ENCODE measurements at places on chromosomes 1 and 21.

DNA sequence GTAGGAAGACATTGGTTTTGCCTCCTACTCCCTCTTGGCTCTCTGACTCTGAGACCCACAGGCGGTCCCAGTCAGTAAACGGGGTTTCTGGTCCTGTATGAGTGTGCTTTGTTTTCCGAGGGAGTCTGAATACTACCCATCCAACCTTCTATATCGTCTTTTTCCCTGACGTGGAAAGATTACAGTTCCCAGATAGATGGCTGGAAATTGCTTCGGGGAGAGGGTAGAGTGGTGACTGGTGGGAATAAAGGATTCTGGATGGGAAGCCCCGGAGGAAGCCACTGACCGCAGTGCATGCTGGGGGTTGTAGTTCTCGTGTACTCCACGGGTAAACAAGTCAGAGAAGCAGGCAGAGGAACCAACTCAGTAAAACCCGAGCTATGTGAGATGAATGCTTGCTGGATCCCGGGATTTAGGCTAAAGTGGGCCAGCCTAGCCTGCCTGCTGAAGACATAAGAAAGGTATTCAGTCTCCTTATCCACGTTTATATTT, 66.2 kb upstream of the IRF2BP2 start:
- peak; percentile 46 for DNase-seq

GRCh38 chr1:176879784-176880620, 284.5 kb downstream of the ASTN1 start:
- DNase-seq, result no peak

GRCh38 chr21:44303490-44303981, 3.7 kb downstream of the PFKL start:
- DNase-seq, result no peak

GRCh38 chr21:37855271-37855646, 61.0 kb downstream of the KCNJ6 start:
- no peak for DNase-seq

GRCh38 chr1:209875515-209875914, 47.7 kb downstream of the UTP25 start:
- peak; percentile 55 for DNase-seq

DNA sequence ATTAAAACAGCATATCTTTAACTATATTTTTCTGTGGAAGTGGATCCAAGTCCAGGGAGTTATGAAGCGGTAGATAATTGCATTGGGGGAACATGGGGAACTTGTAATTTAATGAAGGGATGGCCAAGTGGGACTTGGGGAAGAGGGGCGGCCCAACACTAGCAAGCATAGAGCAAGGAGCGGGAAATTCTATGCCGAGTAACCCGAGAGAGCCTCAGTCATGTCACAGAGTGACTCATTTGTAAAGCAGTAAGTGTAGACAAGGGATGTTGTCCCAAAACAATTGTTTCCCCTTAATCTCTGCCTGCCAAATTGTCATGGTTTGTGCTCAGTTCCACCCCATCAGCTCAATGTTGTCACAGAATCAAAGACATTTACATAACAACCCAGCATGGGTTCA, 620.1 kb downstream of the AJAP1 start:
- no peak for DNase-seq

GRCh38 chr1:195851016-195851601, 757.1 kb downstream of the KCNT2 start:
- no peak for DNase-seq

- DNase-seq, result no peak
Observed at GRCh38 chr1:9520411-9520810, 18.9 kb upstream of the SLC25A33 start.

DNA sequence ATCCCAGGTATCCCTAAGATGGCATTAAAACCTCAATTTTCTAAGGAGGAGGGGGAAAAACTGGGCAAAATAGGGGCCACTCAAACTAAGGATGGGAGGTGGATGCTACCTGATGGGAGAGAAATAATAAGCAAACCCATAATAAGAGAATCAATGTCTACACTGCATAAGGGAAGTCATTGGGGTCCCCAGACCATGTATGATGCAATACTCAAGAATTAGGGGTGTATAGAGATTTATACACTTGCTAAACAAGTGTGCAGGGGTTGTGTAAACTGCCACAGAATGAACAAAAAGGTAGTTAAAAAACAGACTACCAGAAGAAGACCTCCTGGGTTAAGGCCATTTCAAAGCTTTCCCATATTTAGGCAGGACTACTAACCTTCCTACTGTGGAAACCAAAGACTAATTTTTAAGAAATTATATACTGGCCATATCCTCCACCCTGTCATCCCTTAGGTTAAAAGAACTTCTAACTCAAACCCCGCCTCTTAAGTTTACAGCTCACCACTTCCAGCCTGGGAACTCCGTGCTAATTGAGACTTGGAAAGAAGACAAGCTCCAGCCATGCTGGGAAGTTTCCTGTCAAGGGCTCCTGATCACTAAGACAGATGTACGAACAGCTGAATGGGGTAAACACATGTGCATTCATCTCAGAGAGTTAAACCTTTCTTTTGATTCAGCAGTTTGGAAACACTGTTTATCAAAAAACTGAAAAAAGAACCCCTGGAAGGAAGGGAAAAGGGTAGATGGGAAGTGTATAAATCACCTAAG, 64.4 kb upstream of the TLR5 start:
- no peak for DNase-seq

DNA sequence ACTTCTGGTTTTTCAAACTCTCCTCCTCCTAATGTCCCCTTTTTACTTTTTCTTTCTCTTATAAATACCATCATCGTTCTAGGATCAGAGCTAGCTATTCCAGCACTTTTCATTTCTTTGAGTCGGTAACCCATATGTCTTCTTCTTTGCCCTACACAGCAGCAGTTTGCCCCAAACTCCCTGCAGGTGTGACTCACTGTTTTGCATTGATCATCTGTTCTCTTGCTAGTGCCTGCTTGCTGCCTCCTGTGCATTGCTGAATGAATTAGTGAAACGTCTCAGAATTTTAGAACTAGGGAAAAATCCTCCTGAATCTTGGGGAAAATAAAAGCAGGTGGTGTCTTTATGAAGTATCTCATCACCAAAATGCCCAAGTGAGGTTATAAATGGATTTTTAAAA, 21.7 kb downstream of the KCNK2 start:
- no peak for DNase-seq
